Mammary epithelial cell (primary cell): ENCODE measurements at places on chromosomes 13 and 19. TPM values are rescaled to one million over a fixed set of nuclear protein-coding genes. Genes with fewer than 3 reads are reported as not detected.

HAUS5 gene
- polyA plus RNA-seq, result 8.6 TPM

- DNase-seq, result peak; percentile 64
Measured at GRCh38 chr13:20969182-20969581, 66.6 kb upstream of the XPO4 start.

NLRP9 gene
- not detected for polyA plus RNA-seq

- no peak for DNase-seq
Measured at GRCh38 chr13:82202398-82202797, 1679.9 kb downstream of the SLITRK1 start.

VASP gene
- 93.9 TPM for polyA plus RNA-seq

- no peak for DNase-seq
Measured at GRCh38 chr13:36142735-36143134, 11.6 kb upstream of the DCLK1 start.

GRCh38 chr19:37304190-37304883, 66.6 kb upstream of the ZNF527 start:
- no peak for DNase-seq

KLK10 gene
- polyA plus RNA-seq, result 232 TPM

- DNase-seq, result no peak
Measured at GRCh38 chr19:1217366-1217765, 11.8 kb downstream of the STK11 start.
